Occipital lobe (tissue), 3 donors: ENCODE measurements at places on chromosomes 11 and 22.

DNA sequence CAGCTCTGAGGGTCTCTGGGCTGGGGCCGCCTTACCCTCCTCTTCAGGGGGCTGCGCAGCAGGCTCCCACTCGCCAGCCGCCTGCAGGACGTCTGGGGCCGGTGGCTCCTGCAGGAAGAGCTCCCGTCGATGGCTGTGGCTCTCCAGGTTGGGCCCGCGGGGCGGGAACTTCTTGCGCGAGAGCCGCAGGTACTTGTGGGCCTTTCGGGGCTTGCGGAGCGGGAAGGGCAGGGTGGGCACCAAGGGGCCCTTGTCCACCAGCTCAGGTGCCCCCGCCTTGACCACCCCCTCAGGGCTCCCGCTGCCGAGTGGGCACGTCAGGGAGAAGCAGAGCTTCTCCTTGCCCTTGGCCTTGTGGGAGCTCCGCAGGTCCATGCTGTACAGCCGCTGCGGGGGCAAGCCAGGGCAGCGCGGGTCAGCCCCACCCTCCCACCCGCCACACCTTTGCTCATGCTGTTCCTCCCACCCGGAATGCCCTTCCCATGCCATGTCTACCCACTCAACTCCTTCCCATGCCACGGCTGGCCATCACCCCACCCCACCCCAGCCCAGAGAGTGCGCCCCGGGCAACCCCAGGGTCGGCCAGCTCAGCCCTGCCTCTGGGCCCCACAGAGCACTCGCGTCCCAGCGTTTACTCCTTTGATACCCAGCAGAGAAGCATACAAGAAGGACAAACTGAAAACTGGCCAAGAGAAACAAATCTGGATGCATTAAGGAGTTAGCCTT lies 18.0 kb downstream of the CBX7 start:
- no peak for DNase-seq

GRCh38 chr22:34067031-34067430 lies 146.8 kb upstream of the LARGE1 start:
- DNase-seq: peak; percentile 15

- DNase-seq: no peak
Observed at GRCh38 chr11:39190751-39191150, 2268.7 kb downstream of the LRRC4C start.

DNA sequence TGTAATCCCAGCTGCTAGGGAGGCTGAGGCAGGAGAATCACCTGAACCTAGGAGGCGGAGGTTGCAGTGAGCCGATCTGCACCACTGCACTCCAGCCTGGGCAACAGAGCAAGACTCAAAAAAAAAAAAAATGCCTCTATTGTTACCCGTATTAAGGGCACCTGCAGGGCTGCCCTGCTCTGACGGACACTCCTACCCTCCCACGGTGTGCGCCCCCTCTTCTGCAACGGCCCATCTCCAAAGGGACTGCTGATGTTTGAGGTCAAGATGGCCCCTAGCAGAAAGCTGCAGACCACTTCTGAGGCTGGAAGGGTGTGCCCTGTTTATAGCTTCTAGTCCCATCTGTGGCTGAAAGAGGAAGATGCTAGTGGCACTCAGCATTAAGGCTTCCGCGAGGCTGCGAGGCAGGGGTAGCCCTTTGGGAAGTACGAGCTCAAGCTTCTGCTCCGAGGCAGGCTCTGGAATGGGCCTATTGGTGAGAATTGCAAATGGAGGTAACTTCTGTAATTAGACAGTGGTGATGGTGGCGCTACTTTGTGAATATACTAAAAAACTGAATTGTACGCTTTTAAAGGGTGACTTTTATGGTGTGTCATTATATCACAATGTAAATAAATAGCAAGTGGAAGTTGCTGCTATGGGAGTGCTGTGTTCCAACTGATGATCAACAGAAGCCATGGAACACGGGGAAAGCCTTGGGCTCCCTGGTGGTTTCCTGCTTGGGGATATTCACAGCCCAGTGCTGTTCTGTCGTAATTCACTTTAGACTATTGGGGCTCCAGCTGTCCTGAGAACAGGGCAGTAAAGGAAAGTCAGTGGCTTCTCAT lies 24.3 kb downstream of the ARFGAP2 start:
- no peak for DNase-seq

GRCh38 chr11:67561971-67562619 lies 21.5 kb upstream of the GSTP1 start:
- DNase-seq: no peak

DNA sequence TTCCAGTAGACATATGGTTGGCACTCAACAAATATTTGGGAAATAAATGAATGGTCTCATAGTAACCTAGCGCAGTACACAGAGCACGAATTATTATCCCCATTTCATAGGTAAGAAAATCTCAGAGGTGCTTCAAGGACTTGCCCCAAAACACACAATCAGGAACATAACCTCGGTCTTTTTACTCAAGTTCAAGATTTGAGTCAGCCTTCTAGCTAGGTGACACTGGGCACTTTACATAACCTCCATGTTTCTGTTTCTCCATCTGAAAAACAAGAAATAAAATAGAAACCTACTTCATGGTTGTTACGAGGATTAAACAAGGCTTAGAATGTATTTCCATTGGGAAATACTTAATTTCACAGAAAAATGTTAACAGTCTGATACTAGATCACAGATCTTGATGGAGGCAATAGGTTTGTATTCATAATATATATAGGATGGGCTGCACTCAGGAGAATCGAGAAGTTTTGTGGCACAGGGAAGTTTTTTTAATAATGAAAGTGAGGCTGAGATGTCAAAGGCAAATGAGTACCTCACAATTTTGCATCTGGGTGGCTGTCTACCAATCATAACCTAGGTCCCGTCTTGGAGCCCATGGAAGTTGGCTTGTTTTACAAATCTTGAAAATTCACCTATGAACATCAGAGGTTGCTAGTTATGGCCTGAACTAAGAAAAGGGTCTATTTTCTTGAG lies 147.4 kb upstream of the ZC3H12C start:
- DNase-seq: no peak

- no peak for DNase-seq
Observed at GRCh38 chr11:78676026-78676557, 101.4 kb upstream of the NARS2 start.

- DNase-seq: no peak
Observed at GRCh38 chr11:107040433-107041087, 22.3 kb upstream of the GUCY1A2 start.

- no peak for DNase-seq
Observed at GRCh38 chr11:111098091-111098490, 147.4 kb upstream of the POU2AF2 start.

GRCh38 chr22:19360300-19360792 lies 68.8 kb upstream of the CLTCL1 start:
- no peak for DNase-seq

- DNase-seq: no peak
Observed at GRCh38 chr11:44421090-44421675, 111.2 kb upstream of the ALX4 start.

DNA sequence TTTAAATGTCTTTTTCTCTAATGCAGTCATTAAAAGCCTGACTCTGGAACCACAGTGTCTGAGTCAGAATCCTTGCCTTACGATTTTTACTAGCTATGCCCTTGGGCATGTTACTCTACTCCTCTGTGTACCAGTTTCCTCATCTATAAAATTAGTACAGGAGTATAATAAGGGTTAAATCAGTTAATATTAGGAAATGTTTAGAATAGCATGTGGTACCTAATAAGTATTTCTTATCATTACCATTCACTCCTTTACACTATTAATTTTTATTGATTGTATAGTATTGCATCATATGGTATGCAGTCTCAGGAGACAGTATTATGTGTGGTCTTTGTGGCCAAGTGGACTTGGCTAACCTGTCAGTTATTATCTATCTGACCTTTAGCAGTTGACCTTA lies 68.2 kb downstream of the METTL15 start:
- no peak for DNase-seq

GRCh38 chr11:47109051-47109726 lies 67.5 kb downstream of the ARFGAP2 start:
- no peak for DNase-seq

DNA sequence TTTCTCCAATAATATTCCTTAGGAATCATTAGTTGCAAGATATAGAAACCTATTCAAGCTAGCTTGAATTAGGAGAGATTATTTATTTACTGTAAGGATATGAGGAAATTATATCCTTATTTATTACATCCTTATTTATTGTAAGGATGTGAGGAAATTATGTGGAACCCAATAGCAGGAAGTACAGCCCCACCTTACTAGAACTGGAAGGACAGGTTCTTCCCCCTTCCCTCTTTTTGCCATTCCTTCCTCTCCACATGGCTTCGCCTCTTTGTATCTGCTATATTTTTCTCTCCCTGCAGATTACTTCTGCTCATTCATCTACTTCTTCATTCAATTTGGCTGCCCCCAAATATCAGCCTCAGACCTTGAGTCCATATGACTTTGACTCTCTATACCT lies 49.5 kb upstream of the B3GNT6 start:
- DNase-seq: no peak

- DNase-seq: no peak
Observed at GRCh38 chr11:9797300-9797699, 133.4 kb downstream of the SWAP70 start.

DNA sequence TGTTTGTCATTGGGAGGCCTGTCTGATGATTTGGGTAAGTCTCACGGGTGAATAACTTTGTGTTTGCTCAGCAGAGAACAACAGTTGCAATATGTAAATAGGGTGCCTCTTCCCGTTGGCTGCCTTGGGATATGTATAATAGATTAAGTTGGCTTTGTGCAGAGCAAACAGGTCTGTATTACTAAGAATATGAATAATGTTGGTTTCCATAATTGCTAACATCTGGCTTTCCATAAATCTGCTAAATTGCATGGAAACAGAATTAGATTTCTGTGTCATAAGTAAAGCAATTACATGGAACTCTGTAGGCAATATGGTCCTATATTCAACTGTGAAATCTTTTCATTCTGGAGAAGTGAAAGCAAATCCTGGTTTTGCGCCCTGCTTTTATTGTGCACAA lies 636.0 kb upstream of the ANO5 start:
- DNase-seq: no peak

DNA sequence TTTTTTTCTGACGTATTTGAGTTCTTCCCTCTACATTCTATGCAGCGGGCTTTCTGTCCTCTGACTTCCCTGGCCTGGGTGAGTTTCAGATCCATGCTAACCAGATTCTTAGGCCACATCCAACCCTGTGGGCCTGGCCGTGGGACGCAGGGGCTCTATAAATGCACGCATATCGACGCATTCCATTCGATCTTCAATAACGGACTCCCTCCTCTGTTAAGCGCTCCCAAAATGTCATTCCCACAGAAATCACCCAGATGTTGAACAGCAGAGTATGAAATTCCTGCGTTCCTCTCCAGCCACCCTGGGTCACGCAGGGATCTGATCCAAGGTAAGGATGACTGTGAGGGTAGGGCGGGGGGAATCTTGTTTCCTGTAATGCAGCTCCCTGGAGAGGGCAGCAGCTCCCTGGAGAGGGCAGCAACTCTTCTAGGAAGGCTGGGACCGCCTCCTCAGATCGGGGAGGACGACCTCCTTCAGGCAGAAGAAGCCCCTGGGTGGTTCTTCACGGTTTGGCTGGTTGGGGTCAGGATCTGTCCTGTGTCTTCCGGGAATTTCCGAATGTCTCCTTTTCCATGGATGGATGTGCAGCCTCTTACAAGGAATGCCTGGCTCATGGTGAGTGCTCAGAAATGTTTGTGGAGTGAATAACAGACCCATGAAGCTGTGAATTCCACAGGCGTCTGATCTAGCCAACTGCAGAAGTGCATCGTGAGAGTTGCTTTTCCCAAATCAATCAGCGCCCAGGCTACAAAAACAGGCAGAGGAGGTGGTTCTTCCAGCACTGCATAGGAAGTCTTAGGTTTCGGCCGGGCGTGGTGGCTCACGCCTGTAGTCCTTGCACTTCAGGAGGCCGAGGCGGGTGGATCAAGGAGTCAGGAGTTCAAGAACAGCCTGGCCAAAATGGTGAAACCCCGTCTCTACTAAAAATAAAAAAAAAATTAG lies 12.2 kb downstream of the MRGPRD start:
- no peak for DNase-seq

DNA sequence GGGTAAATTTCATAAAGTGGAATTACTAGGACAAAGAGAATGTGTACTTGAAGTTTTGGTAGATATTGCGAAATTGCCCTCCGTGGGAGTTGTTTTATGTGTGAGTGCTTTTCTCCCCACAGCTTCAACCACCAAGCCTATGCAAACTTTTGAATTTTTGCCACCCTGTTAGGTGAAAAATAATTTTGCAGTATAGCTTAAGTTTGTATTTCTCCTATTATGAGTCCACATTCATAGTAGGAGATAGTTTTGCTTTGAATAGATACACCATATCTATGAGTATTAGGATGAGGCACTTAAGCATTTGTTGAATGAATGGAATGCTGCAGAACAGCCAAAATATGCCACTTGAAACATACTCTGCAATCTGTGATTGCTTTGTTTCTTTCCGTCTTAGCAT lies 43.6 kb downstream of the UVRAG start:
- DNase-seq: no peak

DNA sequence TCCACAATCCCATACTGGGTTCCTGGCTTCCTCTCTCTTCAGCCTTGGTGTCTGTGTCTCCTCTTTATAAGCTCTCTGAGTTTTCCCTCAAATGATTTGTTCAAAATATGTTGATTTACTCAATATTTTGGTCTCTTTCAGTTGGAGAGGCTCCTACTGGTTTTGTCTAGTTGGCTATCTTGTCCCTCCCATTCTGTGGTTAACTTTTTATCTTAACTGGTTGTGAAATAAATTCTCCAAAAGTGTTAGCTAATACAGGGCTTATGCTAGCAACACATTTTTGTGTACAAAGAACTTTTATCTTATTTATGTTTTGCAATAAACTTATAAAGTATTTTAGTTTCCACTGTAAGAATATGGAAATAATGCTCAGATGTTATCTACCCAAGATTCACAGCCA lies 200.9 kb downstream of the AASDHPPT start:
- no peak for DNase-seq

- DNase-seq: no peak
Observed at GRCh38 chr11:42315267-42315666, 855.8 kb upstream of the LRRC4C start.

GRCh38 chr11:59550842-59551658 lies 39.7 kb downstream of the OR4D9 start:
- DNase-seq: peak; percentile 64

DNA sequence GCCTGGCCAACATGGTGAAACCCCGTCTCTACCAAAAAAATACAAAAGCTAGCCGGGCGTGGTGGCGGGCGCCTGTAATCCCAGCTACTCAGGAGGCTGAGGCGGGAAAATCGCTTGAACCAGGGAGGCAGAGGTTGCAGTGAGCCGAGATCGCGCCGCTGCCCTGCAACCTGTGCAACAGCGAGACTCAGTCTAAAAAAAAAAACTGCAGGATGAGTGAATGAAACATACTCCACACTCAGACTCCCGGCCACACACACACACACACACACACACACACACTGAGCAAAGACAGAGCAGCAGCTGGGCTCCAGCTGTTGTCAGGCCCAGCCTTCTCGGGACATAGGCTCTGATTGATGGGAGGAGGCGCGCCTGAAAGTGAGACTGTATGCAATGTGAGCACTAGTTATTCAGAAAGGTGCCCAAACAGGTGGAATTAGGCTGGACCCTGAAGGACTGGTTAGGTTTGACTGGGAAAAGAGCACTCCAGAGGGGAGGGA lies 1.5 kb upstream of the PLEKHA7 start:
- DNase-seq: no peak
